Neural crest cell (in vitro differentiated cells): ENCODE measurements at places on chromosomes 7 and 10.

DNA sequence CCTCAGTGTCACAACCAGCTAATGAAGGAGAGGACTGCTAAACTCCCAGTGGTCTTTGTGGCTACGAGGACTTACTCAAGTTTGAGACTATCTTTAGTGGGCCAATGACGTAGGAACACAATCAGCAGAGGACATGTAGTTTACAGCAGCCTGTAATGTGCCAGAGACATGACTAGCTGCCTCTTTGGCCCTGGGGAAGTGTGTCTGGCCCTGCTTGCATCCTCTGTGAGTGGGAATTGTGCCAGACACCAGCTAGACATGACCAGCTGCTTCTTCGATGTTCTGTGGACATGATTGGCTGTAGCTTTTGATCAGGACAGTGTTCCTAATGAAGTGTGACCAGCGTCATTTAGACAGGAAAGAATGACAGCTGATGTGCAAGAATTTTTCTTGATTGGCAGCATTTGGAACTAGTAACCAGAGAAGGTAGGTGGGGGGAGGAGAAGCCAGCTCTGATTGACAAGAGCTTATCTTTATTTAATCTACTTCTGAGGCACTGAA, 141.7 kb downstream of the AUTS2 start:
- DNase-seq = no peak

- no peak for DNase-seq
Observed at GRCh38 chr7:55241958-55242357, 123.2 kb upstream of the LANCL2 start.

- DNase-seq = no peak
Observed at GRCh38 chr7:144256112-144256511, 8.5 kb downstream of the OR2A7 start.

GRCh38 chr7:74187915-74188675, 13.9 kb downstream of the EIF4H start:
- no peak for DNase-seq

- DNase-seq = no peak
Observed at GRCh38 chr7:18508443-18509427, 13.2 kb downstream of the HDAC9 start.

DNA sequence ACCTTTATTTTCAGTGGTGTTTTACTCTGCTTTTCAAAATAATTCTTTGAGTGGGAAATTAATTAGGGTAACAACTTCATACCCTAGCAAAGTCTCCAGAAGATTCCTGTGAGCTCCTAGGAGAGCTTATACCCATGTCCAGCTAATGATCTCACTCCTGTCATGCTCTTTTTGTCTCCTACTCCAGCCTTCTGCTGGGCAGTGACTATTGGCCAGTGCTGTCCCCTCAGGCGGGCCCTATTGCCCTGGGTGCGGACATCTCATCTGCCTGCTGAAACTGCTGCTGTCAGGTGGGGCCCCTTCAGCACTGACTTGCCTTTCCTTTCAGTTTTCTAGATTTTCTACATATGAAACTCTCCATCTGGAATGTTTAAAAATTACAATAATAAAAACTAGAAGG, 80.3 kb downstream of the EBLN1 start:
- DNase-seq = no peak

- no peak for DNase-seq
Observed at GRCh38 chr10:64358907-64359306, 837.7 kb downstream of the REEP3 start.

DNA sequence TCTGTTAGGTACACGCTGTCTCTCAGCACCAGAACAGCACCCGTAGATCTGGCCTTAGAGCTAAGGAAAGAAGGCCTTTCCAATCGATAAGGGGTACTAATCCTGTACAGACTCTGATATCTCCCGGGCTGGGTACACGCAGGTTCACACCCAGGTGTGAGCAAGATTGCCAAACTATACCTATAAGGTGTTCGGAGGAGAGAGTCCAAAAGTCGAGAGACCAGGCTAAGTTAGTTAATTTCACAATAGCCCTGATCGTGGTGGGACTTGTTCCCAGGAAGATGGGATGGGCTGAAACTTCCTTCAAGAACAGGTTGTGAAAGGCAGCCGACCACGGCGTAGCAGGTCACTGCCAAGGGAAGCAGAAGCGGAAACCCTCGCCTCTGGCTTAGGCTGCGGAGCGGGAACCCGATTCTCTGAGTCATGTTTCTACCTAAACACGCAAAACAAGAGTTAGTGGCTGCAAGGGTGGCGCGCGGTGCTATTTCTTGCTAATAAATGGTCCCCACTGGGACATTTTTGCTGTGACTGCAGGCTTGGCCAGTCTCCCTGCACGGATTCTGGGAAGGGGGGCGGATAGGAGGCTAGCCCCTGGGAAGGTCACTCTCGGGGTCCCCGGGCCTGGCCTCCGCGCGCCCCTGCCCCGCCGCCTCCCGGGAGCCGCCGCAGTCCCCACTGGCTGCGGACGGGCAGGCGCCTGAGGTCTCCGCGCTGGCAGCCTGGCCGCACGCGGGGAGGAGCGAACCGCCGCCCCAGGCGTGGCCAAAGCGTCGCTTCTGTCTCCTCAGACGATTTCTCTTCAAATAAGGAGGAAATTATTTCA, 75.4 kb upstream of the PDSS1 start:
- peak; percentile 6 for DNase-seq

- no peak for DNase-seq
Observed at GRCh38 chr10:28875549-28876081, 198.3 kb downstream of the BAMBI start.

GRCh38 chr10:3412071-3412582, 239.5 kb upstream of the PITRM1 start:
- DNase-seq = no peak

- DNase-seq = peak; percentile 25
Observed at GRCh38 chr7:74083928-74084721, 521 bp downstream of the LIMK1 start.

GRCh38 chr7:39016609-39017008, 38.9 kb downstream of the POU6F2 start:
- DNase-seq = no peak

- no peak for DNase-seq
Observed at GRCh38 chr10:49243610-49244283, 55.2 kb upstream of the C10orf71 start.
